Anterior cingulate cortex (tissue), 58 donors: ENCODE measurements at places on chromosomes 13 and 19.

DNA sequence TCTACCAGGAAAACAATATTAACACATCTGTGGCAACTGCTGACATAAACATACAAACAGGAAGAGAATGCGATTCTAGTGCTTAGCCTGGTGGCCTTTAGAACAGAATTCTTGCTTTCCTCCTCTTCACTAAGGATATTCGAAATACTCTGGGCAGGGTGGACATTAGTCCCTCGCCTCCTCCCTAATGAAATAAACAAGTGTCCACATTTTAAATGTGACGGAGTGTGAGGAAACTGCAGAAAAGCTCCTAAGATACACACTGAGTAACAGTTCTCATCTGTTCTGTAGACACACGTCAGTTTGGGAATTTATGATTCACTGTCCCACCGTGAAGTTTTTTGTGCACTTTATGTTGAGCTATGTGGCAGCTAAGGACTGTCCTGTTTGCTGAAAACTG is 639 bp downstream of the STARD13 start:
- no peak for DNase-seq

DNA sequence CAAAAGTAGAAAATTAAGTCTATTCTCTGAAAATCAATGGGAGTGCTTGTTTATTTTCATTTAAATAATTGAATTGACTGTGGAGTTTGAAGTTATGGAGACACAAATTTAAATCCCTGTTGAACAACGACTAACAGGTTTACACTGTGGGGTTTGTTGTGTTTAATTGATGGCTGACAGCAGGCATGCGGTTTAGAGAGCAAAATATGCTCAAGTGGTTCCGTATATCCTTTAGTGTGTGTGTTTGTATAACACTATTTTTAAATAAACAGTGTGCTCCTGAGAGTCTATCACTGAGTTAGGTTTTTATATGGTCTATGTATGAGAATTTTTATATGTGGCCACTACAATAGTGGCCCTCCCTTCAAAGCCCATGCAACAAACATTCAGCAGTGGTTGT is 332.0 kb downstream of the GPC6 start:
- DNase-seq = no peak

DNA sequence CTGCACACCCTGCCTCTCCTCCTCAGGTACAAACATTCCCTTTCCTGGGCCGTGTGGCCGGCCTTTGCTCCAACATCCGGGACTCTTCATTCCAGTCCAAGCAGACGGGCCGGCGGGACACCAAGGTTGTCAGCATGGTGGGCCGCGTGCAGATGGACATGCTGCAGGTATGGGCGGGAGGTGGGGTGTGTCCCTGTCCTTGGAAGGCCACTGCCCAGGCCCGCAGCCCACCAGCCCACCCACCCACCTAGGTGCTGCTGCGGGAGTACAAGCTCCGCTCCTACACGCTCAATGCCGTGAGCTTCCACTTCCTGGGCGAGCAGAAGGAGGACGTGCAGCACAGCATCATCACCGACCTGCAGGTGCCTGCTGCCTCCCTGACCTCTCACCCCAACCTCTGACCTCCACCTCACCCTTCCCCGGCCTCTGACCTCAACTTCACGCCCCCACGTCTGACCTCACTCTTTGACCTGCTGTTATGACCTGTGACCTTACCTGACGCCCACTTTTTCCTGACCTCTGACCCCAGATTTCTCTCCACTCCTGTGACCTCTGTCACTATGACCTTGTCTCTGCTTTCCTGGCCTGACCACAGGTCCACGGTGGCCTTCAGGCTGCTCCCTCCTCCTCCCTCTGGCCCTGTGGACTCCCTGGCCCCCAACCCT is 12.4 kb upstream of the SPIB start:
- DNase-seq = no peak

DNA sequence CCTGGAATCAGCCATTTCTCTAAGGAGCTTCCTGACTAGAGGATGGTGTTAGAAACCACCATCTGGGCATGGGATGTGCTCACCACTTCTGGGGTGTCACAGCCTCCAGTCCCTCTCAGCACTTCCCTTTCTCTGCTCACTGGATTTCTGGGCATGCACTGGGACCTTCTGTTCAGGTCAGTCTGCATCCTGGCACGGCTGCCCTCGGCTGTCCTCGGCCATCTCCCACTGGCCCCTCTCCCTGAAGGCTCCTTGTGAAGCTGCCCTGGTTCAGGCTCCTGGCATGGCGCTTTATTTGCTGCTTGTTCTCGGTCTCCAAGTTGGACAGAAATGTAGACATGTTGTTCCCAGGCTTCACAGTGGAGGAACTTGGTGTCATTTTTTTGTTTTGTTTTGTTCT is 60.0 kb downstream of the TEX29 start:
- DNase-seq = no peak

- DNase-seq = no peak
Measured at GRCh38 chr13:74246487-74246886, 112.3 kb upstream of the KLF12 start.

DNA sequence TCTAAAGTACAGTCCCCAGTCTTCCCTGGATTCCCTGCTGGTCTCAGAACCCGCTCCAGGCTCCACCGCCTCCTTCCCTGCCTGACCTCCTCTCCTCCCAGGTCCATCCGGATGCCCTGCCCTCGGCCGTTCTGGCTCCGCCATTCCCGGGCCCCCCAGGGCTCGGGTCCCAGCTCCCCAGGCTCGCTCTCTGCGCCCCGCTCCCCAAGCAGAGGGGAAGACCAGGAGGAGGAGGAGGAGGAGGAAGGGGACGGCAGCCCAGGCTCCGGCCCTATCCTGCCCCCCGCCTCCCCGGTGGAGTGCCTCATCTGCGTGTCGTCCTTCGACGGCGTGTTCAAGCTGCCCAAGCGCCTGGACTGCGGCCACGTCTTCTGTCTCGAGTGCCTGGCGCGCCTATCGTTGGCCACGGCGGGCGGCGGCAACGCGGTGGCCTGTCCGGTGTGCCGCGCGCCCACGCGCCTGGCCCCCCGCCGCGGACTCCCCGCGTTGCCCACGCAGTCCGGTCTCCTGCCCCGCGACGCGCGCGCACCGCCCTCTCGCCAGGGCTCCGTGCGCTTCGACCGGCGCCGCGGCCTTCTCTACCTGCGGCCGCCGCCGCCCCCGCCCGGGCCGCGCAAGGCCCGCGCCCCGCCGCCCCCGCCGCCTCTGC is 647 bp downstream of the RNF225 start:
- DNase-seq = no peak
